T1000 (cell line): ENCODE measurements at places on chromosomes 13 and 19.
A peak's percentile ranks its signal among the peaks of the same experiment; 100 is the strongest.

GRCh38 chr13:21124852-21125251, 51.5 kb downstream of the SKA3 start:
- no peak for DNase-seq

DNA sequence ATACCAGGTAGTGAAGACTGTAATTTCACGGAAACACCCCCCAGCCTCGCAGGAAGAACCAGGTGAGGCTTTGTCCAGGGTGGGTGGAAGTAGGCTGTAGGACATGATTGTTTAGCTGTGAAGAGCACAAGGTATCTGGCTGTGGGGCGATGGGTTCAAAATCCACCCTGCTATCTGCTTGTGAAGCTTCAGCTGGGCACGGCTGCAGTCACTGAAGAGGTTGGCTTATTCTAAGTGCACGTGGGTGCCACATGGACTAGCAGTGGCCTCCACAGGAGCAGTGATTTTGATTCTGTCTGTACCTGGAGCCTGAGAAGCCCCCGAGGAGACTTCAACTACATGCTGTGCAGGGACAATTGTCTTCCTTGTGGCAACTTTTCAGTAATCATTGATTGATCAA, 254.1 kb downstream of the FGF9 start:
- DNase-seq: no peak

- no peak for DNase-seq
Observed at GRCh38 chr13:48151363-48152161, 56.7 kb upstream of the MED4 start.

- DNase-seq: peak; percentile 71
Observed at GRCh38 chr19:13155472-13156359, 5.5 kb downstream of the IER2 start.

GRCh38 chr13:113113846-113114271, 8.3 kb downstream of the F7 start:
- no peak for DNase-seq

GRCh38 chr19:38837656-38838121, 6.1 kb upstream of the ECH1 start:
- DNase-seq: peak; percentile 25

GRCh38 chr13:86757236-86757978, 913.8 kb upstream of the SLITRK5 start:
- no peak for DNase-seq
